ENCODE measurements at places on chromosomes 2 and 18.
A peak's percentile ranks its signal among the peaks of the same experiment; 100 is the strongest.

- no peak for DNase-seq
These were observed 266.0 kb downstream of the ALPK2 start for GRCh38 chr18:58362829-58363271.

GRCh38 chr2:65377556-65378192 lies 54.7 kb downstream of the SPRED2 start:
- no peak for DNase-seq

GRCh38 chr2:45992741-45993475 lies 304.3 kb upstream of the EPAS1 start:
- DNase-seq = no peak

- DNase-seq = no peak
These were observed 241.6 kb downstream of the SEPTIN10 start for GRCh38 chr2:109372171-109372568.

GRCh38 chr2:33476131-33476792 lies at the start of gene RASGRP3:
RASGRP3 (plus strand) TSS chr2:33476649; CDS start chr2:33515137, 38,488 bp downstream.
- peak; percentile 74 for DNase-seq

- no peak for DNase-seq
These were observed 669.4 kb downstream of the IRS1 start for GRCh38 chr2:226130192-226130591.

DNA sequence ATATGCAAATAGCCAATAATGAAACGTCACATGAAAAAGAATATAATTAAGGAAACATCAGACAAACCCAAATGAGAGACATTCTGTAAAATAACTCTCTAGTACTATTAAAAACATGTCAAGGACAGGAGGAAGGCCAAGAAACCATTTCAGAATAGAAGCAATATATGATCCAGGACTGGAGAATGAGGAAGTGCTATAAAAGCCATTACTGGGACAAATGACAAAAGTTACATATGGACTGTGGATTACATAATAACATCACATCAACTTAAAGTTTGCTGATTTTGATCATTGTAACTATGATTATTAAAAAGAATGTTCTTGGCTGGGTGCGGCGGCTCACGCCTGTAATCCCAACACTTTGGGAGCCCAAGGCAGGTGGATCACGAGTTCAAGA lies 81.3 kb downstream of the CRACDL start:
- no peak for DNase-seq

DNA sequence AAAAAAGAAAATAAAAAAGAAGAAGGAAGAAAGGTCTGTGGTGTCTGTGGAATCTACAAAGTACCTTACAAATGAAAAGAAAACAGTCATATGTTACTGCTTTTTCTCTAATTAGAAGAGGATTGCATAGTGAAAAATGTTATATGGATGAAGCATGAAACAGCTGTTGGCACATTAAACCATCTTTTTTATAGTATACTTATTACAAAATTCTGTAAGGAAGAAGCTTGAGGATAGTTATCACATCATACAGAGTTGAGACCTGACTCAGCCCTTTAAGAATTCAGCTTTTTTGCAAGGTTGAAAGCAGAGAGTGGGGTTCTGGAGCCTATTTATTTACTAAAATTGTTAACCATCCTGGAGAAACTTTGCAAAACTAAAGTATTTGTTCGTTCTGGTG lies 222.7 kb downstream of the PHLPP1 start:
- no peak for DNase-seq

- DNase-seq = no peak
These were observed at the start of gene ACADL for GRCh38 chr2:210224941-210225672. ACADL (minus strand) TSS chr2:210225447; CDS start chr2:210225263, 184 bp downstream.

- DNase-seq = peak; percentile 23
These were observed 829 bp downstream of the ACVR1C start for GRCh38 chr2:157627594-157628476.

DNA sequence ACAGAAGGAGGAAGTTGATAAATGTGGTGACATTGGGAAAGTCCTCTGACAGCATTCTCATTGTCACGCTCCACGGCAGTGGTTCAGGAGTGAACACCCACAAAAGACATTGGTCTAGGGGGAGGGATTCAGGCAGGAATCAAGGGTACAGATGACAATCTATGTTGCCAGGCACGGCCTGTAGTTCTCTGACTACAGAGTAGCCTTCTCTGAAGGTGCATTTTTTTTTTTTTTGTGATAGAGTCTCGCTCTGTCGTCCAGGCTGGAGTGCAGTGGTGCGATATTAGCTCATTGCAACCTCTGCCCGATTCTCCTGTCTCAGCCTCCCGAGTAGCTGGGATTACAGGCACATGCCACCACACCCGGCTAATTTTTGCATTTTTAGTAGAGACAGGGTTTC lies 7.4 kb upstream of the MOB1A start:
- DNase-seq = peak; percentile 60

GRCh38 chr2:145332210-145332898 lies 812.4 kb upstream of the ZEB2 start:
- no peak for DNase-seq

DNA sequence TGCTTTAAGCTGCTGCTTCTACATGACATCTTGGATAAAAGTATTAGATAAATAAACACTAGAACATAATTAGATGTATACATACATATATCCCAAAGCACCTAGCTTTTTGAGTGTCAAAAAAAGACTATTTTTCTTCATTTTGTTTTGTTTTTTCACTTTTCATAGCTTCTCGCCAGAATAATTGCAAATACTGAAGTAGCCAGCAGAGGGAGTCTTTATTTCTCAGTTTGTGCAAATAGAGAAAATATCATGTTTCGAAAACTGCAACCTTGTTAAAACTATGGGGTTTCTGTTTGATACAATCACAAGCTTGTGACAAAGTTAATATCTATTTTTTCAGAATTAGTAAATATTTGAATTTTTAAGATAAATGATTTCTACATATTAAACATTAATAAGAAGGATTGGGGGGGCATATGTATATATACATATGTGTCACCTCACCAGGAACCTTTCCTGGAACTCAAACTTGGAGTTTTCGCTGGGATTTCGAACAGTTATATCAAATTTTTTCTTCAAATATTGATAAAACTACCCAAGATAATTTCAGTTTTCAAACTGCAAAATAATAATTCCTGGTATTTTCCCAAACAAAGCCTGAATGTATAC lies 61.0 kb downstream of the GRB14 start:
- no peak for DNase-seq

GRCh38 chr2:98036349-98037000 lies 40.7 kb upstream of the TMEM131 start:
- no peak for DNase-seq

GRCh38 chr2:134377730-134378129 lies 123.9 kb downstream of the MGAT5 start:
- no peak for DNase-seq

- no peak for DNase-seq
These were observed 313.7 kb upstream of the MGAT5 start for GRCh38 chr2:133940134-133940533.

DNA sequence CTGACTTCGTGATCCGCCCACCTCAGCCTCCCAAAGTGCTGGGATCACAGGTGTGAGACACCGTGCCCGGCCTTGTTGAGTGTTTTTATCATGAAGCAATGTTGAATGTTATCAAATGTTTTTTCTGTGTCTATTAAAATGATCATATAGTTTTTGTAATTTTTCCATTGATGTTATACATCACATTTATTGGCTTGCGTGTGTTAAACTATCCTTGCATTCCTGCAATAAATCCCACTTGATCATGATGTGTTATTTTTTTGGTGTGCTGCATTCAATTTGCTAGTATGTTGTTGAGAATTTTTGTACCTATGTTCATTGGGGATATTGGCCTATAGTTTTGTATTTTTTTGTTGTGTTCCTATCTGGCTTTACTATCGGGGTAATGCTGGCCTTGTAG lies 113.1 kb upstream of the PARD3B start:
- no peak for DNase-seq

DNA sequence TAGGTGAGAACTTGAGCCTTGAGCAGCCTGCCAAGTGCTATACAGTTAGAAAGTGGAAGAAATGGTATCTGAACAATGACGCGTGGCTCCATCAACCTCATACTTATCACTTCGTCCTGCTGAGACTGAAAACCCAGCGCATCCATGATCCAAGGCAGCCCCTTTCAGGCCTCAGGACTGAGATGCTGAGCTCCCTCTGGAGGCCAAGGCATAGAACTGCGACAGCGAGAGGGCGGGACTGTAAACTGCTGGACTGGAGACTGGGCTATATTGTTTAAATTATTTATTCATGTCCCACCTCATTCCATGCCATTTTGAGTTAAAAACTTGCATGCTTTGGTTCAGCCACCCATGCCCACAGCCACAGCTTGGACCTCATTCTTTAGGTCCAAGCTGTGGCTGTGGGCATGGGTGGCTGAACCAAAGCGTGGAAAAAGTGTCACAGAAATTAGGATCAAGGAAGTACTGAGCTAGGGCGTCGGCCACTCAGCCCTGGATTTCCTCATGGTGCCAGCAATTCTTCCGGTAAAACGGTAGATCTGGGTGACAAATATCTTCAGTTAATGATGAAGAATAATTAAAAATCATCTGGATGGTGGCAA lies 195.5 kb downstream of the L3MBTL4 start:
- no peak for DNase-seq

DNA sequence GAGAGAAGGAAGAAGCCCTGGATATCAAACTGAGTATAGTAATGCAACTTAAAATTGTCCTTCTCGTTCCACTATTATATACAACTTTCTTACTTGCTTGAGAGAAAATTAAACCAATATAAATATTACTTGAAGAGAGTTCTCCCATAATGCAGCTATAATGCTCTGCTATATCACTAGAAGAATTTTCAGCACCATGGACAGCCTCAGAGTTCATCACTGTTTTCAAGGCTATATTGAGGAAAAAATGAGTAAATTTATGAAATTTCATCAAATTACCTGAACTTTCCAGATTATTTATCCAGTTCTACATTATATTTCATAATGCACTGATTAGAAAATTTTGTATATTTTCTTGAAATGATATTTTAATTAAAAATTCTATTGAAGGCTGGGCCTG lies 1053.5 kb upstream of the FAM98A start:
- no peak for DNase-seq

DNA sequence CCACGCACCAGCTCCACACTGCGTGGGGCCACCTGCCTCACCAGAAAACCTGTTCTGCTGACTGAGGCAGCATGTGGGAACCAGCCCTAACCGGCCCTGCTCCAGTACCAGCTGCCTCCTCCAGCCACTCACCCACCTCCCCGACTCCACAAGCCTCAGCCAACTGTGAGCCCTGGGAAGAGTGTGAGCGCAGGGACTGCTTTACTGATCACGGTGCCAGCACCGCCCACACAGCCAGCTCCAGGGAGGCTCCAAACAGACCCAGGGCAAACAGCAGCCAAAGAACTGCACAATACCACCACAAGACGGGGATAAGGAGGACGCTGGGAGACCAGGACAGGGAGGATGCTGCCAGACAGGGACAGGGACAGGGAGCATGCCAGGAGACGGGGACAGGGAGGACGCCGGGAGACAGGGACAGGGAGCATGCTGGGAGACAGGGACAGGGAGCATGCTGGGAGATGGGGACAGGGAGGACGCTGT lies 28.4 kb downstream of the EIPR1 start:
- no peak for DNase-seq

DNA sequence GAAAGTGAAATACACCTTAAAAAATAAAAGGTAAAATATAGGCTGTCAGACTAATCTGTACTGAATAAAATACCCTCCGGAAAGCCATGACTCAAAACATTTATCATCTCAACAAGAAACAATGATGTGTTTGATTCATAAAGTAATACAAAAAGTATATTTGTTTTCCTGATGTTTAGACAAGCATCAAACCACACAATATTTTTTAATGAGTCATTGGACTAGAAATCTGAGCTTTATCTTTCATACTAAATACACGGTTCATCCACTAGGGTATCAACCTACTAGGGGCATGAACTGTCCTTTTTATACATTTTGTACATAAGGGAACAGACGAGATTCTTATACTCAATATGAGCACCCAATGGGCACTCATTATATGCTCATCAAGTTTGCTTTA lies 31.3 kb downstream of the CD226 start:
- DNase-seq = no peak

DNA sequence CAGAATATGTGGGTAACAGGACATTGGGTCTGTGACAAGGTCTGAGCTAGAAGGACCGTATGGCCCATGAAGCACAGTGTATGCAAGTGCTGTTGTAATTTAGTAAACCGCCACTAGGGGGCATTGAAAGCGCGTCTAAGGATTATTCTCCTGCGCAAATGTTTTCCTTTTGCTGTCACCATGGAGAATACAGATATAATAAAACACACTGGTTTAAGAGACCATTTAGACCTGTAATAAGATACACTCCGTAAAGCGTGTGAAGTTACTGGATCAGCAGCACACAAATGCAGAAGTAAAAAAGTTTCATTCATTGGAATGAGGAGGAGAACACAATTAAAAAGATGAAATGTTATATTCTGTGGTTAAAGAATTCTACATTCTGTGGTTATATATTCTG lies 272.4 kb downstream of the AGAP1 start:
- DNase-seq = peak; percentile 53

DNA sequence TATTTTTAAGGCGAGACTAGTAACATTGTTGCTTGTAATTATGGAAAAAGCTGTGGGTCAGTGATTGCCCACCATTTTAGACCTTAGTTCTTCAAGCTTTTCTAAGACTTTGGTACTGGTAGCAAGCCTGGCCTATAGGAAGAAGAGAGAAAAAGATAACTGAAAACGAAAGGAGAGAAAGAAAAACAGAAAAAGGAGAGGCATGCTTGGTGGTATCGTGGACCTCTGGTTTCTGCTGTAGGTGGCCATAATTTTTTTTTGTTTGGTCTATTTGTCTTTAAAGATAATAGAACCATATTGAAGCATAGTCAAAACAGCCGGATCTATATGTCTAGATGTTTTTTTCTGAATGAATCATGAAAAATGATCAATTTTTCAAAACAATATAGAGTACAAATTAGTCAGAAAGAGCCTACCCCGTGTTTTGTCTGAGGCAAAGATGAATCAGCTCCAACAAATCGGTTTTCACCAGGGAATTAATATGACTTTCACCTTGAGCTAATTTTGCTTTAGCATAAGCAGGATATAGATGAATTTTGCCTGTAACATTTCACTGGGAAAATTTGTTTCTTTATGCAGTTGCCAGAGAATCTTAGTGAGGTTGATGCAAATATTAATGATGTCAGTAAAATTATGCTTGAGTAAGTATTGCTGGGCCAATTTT lies 45.7 kb downstream of the CCDC85A start:
- DNase-seq = no peak

- DNase-seq = no peak
These were observed 128.5 kb downstream of the KCNE4 start for GRCh38 chr2:223180463-223180862.

DNA sequence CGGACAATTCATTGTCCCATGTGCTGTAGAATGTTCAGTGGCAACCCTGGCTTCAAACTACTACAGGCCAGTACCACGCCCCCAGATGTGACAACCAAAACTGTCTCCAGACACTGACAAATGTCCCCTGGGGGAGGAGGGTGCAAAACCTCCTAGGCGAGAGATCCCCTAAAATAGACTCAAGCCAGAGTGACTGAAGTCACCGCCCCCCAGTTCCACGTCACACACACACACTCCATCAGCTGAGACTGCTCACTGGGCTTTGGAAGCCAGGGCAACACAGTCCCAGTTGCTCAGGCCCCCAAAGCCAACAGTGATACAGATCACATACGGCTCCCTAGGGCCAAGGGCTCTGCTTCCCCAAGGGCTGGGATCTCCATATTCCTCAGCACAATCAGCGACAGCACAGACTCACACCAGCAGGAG lies 19.1 kb downstream of the HDAC4 start:
- peak; percentile 19 for DNase-seq
